ENCODE measurements at places on chromosomes 1 and 21. TPM values are rescaled to one million over a fixed set of nuclear protein-coding genes. Genes with fewer than 3 reads are reported as not detected.

DNA sequence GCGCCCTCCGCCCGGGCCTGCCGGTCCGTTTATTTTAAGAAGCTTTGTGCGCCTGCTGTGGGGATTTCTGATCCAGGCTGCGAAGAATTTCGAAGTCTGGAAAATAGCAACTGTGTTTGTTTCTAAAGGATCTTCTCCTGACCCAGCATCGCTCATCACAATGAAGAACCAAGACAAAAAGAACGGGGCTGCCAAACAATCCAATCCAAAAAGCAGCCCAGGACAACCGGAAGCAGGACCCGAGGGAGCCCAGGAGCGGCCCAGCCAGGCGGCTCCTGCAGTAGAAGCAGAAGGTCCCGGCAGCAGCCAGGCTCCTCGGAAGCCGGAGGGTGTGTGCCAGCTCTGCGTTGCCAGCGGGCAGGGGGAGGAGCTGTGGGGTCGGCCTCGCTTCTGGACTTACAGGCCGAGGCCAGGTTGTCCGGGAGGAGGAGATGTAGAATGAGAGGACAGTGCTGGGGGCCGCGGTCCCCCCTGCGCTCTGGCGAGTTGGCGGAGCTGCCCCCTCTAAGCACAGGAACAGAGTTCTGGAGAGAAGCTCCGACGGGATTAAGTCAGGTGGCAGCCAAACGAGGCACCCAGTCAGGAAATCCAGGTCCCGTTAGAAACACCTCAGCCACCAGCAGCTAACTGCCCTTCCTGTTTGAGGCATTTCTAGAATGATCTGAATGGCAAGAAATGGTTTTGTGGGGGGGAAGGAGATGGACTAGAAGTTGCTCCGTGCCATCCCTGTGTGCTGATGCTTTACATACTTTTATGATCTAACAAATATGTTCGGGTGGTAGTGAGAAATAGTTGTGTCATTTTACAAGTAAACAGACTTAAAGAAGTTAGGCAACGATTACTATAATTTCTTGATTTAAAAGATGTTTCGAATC, 948 bp downstream of the TXLNA start:
- DNase-seq = peak; percentile 61

DNA sequence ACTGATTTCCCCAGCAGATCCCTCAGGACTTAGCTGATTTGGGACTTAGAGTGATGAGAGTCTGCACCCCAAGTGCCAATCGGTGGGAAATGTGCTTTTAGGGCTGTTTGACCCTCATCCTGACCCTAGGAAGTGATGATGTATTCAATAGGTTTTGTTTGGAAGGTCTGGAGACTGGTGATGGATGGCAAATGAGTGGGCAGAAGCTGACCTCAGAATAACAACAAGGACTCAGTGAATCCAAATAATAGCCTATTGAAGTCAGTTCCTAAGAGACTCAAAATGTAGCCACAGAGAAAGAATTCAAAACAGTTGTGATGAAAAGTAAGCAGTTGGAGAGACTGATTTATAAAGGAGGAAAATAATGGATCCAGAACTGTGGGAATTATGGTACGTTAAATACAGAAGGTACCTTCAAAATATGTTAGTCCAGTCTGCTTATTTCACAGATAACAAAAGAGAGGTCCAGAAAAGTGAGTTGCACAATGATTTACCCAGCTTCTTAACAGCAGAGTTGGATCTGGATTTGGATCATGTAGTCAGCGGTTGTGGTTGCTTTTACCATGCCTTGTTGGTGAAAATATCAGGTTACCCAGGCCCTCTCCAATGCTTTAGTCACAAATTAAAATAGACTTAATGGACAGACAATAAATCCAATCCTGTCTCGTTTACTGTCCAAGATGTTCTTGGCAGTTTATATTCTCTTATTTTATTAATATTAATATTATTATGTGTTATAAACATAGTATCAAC, 123.0 kb upstream of the PTBP2 start:
- DNase-seq = no peak

DNA sequence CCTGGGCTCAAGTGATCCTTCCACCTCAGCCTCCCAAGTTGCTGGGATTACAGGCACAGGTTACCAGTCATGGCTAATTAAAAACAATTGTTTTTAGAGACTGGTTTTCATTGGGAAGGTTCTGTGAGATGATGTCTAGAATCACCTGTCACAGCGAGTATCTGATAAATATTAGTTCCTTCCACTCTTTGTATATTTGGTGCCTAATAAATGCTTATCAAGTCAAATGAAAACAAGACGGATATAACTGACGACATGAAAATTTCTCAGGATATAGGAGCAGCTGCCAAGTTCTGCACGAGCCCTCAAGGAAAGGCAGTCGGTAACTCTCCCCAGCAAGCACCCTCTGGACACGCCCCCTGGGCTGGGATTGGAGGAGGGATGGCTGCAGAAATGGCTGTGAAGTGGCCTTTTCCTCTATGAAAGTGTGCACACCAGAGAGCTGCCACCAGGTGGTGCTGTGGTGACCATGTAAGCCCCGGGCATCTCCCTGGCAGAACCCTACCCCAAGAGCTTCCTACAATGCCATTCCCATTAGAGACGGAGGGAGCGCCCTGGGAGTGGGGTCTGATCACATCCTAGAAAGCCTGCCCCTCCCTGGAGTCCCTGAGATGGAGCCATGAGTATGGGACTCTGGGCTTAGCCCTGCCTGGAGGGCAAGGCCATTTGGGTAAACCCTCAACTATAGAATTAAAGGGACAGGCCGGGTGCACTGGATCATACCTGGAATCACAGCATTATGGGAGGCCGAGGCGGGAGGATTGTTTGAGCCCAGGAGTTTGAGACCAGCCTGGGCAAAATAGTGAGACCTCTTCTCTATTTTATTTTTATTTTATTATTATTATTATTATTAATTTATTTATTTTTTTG, 50.9 kb downstream of the HTR6 start:
- DNase-seq = peak; percentile 91

DNA sequence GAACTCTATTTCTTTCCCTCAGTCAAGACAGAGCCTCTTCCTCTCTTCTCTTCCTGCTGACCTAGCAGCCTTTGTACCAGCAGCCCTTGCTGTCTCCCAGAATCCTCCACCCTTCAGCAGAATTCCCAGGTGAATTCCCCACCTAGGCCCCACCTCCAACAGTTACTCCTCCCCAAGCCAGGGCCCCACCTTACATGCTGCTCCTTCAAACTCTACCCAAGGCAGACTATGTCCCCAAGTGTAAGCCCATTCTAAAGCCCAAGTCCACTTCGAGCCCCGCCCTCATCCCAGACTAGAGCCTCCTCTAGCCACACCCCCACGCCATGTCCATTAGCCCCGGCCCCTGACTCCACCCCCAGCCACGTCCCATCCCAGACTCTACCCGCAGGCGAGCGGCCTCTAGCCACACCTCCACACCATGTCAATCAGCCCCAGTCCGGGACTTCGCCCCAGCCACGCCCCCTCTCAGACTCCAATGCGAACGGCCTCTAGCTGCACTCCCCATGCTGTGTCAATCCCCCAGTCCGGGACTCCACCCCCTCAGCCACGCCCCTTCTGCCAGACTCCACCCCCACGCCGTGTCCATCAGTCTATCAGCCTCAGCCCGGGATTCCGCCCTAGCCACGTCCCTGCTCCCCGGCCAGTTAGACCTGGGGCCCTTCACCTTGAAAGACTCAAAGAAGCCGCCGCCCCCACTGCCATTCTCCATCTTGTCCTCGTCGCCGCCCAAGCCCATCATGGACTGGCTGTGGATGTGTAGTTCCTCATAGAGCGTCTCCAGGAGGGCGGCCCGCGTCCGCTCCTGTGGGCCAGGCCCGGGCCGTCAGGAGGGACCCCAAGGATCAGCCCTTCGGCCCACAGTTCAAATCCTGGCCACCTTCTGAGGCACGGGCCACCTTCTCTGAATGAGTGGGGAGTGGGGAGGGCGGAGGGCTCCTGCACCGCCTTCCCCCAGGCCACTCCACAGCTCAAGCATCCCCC, 61.3 kb downstream of the RAP1GAP start:
- DNase-seq = peak; percentile 76

GRCh38 chr1:7572654-7573152, 198.4 kb upstream of the VAMP3 start:
- peak; percentile 7 for DNase-seq

DNA sequence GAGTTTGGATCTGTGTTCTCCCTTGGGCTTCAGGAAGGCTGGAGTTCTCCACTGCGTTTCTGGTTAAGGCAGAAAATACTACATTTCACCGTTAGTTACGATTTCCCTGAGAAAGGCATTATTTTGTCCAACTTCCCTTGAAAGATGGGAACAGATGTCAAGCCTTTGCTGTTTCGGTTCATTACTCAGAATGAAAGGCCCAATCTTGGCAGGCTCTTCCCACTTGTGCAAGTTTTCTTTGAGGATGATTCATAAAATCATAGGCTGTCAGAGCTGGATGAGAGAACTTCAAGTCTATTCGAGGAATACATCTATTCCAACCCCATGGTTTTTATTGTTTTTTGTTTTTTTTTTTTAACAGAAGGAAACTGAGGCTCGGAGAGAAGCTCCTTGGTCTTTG, 205.2 kb downstream of the GRIK3 start:
- no peak for DNase-seq

DNA sequence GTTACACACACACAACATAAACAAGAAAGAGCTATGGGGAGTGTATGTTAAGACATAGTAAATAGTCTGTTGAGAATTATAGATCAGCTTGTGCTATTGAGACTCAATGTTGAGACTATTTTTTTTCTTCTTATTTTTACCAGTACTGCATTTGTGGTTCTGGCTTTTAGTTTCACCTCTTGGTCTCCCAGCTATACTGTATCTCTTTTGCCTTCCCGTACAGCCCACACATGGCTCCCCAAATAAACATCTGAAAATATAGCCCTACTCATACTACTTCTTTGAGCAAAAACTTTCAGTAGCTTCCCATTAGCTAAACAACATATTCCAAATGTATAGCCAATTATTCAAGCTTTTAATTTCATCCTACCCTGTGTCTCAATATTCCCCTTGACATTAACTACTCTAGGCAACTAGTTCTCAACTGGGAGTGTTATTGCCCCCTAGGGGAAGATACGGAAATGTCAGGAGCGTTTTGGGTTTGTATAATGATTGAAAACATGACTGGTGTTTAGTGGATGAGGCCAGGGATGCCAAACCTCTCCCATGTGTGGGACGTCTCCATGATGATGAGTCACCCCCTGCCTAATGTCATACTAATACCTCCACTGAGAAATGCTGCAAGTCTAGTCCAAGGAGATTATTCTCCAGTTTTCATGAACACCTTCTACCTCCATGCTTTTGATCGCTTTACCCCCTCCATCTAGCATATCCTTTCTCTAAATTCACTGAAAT, 6.8 kb downstream of the RPE65 start:
- DNase-seq = no peak

DNA sequence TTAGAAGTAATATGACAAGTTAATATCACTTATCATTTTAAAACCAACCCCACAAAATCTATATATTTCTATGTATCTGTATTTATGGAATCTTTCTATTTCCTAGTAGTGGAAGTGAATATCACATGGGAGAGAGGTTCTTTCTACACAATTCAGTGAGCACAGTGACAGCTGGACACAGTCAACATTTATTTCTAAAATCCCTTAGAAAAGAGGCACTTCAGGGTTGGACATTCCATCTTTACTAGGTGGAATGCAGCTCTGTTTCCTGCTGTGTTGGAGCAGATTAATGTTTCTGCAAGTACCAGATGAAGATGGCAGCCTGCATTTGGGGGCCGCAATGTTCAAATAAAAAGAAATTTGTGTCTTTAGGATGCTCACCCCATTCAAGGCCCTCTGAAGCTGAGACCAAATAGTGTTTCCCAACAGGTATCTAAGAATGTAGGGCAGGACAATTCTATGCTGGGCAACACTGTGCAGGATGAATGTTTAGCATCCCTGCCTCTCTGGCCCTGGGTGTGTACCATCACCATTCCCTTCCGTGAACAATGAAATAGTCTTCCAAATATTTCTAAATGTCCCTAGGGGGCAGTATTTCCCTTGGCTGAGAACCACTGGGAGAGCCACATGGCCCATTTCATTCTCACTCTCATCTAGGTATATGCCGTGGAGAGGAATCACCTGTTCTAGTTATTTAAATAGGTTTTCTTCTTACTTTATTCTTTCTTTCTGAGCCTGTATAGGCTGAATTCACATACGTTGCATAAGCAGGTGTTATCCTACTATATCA, 394.8 kb downstream of the PRDM2 start:
- no peak for DNase-seq

GRCh38 chr1:39230261-39231190, 26.0 kb downstream of the MACF1 start:
- no peak for DNase-seq

- no peak for DNase-seq
Measured at GRCh38 chr1:84632673-84633434, 57.4 kb downstream of the SSX2IP start.

DNA sequence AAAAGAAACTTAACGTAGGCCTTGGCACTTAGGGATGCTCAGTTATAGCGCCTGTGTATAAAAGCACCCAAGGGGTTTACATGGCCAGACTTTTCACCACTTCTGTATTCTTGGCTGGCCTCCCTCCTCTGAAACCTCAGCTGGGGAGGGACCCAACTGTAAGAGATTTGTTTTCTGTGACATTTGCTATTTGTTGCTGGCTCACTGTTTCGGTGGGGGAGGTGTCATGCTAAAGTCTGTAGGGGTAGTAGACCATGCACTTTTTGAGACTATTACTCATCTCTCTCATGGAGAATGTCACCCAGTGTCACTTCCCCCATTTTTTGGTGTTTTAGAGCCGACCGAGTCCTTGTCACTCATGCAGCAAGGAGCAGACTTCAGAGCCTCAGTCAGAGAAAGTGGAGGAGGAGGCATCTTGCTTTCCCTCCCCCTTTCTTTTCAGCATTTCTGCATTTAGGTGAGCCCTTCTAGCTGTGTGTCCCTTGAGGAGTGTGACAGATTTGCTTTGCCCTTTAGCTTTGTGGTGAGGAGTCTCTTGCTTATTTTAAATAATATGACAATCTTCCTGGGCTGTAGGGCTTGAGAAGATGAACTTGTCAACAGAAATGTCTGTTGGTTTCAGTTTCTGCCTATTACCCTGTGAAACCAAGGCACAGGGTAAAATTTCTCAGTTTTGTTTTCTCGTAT, 160.1 kb downstream of the FASLG start:
- no peak for DNase-seq

DNA sequence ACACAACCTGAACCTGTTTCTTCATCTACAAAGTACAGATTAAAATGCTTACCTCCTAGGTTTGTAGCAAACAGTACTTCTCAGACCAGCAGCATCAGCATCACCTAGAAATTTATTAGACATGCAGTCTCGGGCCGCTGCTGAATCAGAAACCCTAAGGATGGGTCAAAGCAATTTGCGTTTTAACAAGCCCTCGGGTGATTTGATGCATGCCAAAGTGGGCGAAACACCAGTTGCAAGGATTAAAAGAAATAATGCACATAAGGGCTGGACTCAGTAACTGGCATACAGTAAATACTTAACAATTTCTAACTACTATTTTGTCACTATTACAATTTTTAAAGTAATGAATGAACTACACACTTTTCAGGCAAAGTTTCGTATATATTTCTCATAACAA, 47.5 kb downstream of the SH3GLB1 start:
- DNase-seq = no peak

FAM72B gene
- total RNA-seq = 0.67 TPM

SHISAL2A gene
- total RNA-seq = not detected

NPHS2 gene
- total RNA-seq = not detected

SYCP1 gene
- total RNA-seq = not detected

ADORA3 gene
- total RNA-seq = 4.1 TPM

C1QB gene
- total RNA-seq = 102 TPM

HCRTR1 gene
- 0.67 TPM for total RNA-seq
